ENCODE measurements at places on chromosomes 6 and 20.

- no peak for DNase-seq
Measured at GRCh38 chr6:73174646-73175045, 50.6 kb downstream of the KHDC1L start.

DNA sequence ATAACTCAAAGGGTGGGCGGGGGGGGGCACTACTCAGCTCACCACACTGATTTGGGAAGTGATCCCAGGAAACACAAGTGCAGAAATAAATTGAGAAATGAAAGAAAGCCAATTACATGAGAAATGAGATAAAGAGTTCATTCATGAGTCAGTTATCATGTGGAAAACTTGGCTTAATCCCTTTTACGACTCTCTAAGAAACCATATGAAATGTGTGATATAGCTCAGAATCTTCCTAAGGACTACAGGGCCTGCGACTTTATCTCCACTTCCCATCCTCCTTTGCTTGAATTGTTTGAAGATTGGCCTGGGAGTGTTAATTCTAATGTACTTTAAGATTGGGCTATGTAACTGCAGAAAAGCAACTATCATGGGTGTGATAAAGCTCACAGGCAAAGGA lies 3.6 kb upstream of the BTN2A2 start:
- no peak for DNase-seq

DNA sequence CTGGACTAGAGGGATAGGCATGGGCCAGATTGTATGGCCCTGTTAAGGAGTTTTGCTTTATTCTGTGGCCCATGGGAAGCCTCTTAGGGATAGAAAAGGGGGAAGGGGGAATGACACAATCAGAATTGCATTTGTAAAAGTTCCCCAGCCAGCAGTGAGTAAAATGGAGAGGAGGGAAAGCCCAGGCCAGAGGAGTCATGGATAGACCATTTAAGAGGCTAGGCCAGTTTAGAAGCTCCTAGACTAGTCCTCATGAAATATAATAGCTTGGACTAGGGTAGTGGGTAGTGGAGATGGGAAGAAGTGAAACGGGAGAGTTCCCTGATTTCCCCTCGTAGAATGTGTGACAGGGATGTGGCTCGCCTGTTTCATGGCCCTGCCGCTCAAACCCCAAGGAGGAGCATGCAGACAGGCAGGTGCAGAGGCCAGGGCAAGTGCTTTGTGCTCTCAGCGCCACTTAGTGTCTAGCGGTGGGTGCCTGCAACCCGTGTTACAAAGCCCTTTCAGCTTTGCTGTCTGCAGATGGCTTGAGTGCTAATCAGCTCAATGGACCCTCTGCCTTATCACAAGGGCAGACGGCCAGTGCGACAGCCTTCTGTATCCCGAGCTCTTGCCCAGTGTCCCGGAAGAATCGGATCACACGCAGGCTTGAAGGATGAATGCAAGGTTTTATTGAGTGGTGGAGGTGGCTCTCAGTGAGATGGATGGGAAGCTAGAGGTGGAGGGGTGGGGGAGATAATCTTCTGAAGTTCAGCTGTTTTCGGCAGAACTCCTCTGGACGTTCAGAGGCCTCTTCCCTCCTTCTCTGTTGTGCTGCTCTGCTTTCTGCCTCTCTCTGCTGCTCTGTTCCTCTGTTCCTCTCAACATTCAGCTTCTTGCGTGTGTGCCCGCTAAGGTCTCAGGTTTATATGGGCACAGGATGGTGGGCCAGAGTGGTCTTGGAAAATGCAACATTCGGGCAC lies 141.1 kb downstream of the CEP57L1 start:
- DNase-seq, result no peak

- DNase-seq, result no peak
Measured at GRCh38 chr6:2305951-2306350, 60.5 kb upstream of the GMDS start.

DNA sequence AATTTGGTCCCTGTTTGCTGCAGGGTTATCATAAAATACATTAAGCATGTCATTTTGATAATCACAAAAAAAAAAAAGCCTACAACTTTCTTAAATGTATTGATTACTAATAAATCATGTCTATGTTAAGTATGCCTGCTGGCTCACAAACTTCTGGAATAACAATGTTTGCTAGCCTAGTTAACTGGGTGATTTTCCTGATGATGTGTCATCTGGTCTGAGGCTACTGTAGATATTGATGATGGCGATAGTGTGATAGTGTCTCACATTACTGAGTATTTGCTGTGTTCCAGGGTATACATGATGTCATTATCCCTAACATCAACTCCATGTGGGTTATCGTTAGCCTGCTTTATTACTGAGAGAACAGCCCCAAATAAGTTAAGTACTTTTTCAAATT lies 86.2 kb upstream of the VSTM2L start:
- DNase-seq, result no peak

DNA sequence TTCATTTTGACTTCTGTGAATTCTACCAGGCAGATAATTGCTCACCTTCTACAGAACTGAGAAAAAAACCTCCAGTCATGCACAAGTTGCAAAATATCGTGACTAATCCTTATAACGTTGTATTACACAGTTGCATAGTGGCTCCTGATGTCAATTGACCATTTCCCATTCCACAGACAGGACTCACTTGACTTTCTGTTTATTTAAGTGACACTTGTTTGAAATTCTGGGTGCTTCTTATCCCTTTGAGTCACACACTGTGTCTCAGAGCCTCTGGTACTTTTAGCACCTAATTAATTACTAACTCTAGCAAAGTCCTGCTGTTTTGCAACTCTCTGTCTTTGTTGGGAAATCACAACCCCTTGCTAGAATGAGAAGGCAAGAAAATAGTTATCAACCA lies 16.2 kb upstream of the RSPO3 start:
- no peak for DNase-seq

- DNase-seq, result no peak
Measured at GRCh38 chr20:32509639-32510066, 75.5 kb downstream of the NOL4L start.

DNA sequence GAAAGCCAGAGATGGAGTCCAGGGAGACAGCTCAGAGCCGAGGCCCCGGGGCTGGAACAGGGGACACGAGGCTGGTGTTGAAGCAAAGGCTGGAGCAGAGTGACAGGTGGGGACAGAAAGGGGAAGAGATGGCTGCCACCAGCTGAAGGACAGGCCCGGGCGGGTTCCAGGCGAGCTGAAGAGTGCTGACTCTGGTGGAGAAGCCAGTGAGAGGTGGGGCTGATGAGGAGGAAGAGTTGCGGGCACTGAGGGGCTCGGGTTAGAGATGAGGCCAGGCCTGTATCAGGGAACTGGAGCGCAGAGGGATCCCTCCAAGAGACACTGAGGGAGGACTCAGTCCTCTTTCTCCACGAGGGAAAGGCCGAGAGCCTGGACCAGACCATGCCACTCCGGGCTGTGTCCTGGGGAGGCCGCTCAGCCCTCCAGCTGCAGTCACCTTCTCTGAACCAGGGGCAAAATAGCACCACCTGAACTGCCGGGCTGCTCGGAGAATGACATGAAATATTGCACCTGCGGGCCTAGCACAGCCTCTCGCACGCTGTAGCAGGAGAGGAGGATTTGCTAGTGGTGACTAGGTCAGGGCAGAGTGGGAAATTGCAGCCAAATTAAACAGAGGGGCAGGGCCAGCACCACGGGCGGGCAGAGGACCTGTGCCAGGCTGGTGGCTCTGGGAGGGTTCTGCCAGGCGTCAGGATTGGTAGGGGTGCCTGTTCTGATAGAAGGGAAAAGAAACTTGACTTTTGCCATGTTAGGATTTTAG lies 175.9 kb downstream of the ZDHHC14 start:
- DNase-seq, result no peak

- peak; percentile 38 for DNase-seq
Measured at GRCh38 chr6:157770946-157771345, 52.1 kb upstream of the SNX9 start.

GRCh38 chr20:62832212-62832922 lies 15.5 kb downstream of the COL9A3 start:
- no peak for DNase-seq

DNA sequence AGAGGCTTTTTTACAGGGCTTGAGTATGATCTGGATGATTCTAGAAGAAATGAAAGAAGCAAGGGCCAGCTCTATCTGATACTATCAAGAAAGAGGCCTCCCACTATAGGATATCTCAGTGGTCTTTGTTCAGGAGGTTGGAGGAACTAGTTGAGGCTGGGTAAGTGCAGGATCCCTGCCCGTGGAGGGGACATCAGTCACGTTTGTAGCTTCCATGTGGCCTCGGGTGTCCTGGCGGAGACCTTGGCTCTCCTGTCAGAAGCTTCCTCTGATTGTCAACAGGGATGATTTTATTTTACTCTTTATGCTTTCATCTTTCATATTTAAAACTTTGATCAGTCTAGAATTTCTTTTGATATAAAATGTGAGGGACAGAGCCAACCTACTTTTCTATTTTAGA lies 86.6 kb downstream of the PHACTR3 start:
- no peak for DNase-seq

DNA sequence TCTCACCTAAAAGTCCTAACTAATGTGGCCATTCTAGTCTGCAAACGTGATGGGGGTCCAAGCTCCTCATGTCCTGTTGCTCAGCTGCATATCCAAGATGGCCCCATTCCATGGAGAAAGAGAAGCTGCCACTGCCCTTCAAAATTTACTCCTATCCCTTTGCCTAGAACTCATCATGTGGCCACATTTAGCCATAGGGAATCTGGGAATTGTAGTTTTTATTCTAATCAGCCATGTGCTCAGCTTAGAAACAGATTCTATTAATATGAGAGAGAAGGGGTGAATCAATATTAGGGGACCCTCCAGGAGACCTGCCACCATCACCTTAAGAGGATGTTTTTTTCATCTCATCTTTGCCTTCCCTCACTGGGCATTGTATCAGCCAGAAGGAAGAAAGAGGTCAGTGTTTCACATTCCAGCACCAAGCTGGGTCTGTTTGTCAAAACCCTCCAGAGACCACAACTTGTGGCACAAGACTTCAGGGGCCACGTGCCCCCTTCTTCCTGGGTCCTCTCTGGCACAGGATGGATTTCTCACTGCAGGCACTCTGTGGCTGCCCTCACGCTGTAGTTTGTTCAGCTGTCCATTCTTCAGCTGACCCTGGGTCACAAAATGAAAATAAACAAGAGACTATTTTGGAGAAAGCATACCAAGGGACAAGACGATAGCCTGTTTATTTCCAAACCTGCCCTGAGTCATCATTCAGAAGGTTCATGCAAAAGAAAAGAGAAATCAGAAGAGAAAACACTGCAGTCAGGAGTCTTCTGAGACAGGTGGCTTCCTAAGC lies 172.0 kb downstream of the EYA2 start:
- peak; percentile 12 for DNase-seq

DNA sequence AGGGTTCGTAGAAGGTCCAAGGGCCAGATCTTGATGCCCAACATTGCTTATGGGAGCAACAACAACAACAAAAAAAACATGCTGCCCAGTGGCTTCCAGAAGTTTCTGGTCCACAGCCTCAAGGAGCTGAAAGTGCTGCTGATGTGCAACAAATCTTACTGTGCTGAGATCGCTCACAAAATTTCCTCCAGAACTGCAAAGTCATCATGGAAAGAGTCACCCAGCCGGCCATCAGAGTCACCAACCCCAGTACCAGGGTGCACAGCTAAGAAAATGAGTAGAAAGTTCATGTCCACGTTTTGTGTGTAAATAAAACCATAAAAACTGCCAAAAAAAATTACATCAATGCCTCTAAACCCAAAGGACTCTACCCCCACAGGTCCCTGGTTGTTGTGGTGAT lies 3.8 kb downstream of the HLA-DPB1 start:
- no peak for DNase-seq

GRCh38 chr6:150134280-150134920 lies 8.4 kb upstream of the PPP1R14C start:
- DNase-seq, result no peak

DNA sequence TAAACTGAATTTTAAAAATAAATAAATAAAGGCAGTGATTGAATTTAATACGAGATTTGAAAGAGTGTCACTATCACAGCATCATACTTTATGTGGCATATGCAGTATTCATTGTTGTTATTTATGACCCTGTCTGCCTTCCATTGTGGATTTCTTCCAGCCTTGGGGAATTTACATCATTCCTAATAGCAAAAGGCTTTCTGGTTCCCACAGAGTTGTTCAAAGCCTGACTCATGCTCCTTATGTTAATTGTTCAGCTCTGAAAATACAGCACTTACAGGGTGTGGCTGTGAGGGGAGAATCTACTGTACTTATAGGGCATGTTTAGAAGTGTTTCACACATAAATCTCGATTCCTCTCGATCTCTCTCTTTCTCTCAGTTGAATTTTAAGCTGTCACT lies 54.4 kb downstream of the JAG1 start:
- peak; percentile 70 for DNase-seq

- DNase-seq, result no peak
Measured at GRCh38 chr20:63009988-63010769, 3.4 kb upstream of the BHLHE23 start.

GRCh38 chr6:137723273-137724017 lies 143.6 kb upstream of the TNFAIP3 start:
- no peak for DNase-seq

DNA sequence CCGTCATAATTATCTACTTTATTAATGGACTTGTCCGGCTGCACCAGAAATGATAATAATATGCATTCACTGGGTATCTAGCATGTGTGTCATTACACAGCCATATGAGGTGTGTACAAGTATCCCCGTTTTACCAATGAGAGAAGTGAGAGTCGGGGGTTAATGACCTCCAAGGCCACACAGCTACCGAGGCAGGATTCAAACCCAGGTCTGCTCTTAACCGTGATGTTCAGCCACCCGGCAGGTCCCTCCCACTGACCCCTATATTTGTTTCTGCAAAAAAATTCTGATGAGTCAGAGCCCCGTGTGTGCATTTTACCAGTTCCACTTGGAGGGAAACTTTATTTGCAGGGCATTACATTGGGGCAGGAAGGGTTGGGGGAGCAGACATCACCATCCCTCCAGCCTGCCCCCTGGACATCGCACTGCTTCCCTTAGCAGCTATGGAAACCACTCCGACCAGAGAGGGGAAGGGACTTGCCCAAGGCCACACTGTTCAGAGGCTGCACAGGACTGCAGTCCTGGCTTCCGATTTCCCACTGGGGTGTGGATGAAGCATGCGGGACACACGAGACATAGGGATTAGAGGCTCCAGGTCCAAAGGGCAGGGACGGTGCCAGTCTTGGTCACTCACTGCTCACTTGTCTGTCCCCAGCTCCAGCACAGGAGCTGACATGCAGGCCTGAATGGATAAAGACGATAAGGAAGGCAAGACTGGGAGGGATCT lies 10.1 kb upstream of the SRC start:
- DNase-seq, result peak; percentile 55

GRCh38 chr20:40797425-40797824 lies 108.4 kb upstream of the MAFB start:
- DNase-seq, result no peak

DNA sequence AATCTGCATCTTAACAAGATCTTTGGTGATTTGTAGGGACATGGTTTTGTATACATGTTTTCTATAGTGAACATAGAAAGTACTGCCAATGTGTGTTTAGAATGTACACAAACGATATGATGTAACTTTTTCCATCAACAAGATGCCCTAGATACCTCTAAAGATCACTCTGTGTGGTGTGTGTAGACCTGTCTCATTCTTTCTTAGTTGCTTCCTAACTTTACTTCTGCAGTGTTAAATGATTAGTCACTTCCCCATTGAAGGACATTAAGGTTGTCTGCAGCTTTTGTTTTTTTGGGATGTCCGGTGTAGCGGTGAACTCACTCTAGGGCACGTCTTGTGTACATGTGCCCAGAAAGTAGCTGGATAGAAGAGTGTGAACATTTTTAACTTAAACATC lies 35.9 kb downstream of the CDYL start:
- no peak for DNase-seq
